ENCODE measurements at places on chromosomes 2 and 18.
A peak's percentile ranks its signal among the peaks of the same experiment; 100 is the strongest.

DNA sequence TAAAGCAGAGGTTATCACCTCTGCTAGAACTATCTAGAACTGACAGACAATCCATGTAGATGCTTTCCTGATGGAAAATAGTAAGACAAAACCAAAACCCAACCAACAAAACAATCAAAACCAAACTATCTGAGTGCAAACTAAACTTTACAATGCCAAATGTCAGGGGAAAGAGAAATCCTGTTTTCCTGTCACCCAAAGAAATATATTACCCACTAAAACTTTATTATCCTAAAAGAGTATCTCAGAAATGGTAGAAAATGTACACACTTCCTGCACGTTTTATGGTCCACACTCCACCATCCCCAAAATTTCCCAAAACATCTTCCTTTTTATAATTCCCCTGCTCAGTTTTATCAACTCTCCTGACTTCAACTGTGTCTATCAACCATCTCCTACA, 29.9 kb downstream of the SP3 start:
- no peak for DNase-seq

- DNase-seq: no peak
Measured at GRCh38 chr2:47945046-47945781, 38.9 kb upstream of the FBXO11 start.

GRCh38 chr2:34523958-34524514, 924.9 kb upstream of the FAM98A start:
- DNase-seq: no peak

GRCh38 chr2:27058210-27058609, 6.7 kb downstream of the AGBL5 start:
- no peak for DNase-seq

DNA sequence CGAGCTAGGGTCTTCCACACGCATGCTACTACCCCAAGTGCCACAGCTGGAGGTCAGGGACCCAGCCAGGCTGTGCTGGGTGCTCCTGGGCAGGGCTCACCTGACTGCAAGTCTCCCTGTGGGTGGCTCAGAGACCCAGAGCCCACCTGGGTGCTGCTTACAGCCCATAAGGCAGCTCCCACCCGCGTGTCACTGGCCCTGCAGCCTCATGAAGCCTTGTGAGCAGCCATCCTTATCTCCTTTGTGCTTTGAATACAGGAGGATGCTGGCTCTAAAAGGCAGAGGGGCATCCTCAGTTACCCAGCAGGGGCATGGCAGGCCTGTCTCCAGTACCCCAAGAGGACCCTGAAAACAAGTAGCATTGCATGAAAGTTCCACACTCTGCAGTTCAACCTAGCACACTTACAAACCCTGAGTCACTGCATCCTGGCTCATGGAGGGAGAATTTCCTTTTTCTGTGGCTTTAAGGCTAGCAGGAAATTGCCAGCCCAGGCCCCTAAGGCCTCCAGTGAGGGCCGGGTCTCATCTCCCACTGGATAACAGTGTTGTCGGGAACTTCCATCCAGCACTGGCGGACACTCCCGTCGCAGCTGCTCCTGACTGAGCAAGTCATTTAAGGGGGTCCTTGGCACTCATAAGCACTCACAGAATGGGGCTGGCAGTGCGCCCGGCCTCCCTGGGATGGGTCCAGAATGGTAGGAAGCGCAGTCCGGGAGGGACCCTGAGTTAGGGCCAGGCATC, 137.1 kb downstream of the RPIA start:
- DNase-seq: no peak

DNA sequence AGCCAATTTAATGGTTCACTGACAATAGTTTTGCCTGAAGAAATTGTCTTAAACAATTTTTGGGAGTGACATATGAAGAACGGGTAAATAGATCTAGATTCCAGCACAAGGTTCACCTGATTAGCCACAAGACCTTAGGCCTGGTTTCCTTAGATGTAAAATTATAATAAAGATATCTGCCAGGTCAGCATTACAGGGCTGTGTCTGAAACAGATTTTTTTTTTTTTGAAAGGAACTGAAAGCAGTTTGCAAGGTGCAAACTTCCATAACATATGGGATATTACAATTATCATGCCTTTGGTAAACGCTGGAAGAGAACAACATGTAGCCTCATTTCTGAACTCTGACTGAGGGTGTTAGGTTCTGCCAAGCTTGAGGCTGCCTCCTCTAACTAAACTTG, 599.4 kb downstream of the ERBB4 start:
- no peak for DNase-seq

- no peak for DNase-seq
Measured at GRCh38 chr2:119700866-119701265, 21.9 kb downstream of the TMEM177 start.

- DNase-seq: no peak
Measured at GRCh38 chr2:26561918-26562810, 79.0 kb downstream of the CIB4 start.

DNA sequence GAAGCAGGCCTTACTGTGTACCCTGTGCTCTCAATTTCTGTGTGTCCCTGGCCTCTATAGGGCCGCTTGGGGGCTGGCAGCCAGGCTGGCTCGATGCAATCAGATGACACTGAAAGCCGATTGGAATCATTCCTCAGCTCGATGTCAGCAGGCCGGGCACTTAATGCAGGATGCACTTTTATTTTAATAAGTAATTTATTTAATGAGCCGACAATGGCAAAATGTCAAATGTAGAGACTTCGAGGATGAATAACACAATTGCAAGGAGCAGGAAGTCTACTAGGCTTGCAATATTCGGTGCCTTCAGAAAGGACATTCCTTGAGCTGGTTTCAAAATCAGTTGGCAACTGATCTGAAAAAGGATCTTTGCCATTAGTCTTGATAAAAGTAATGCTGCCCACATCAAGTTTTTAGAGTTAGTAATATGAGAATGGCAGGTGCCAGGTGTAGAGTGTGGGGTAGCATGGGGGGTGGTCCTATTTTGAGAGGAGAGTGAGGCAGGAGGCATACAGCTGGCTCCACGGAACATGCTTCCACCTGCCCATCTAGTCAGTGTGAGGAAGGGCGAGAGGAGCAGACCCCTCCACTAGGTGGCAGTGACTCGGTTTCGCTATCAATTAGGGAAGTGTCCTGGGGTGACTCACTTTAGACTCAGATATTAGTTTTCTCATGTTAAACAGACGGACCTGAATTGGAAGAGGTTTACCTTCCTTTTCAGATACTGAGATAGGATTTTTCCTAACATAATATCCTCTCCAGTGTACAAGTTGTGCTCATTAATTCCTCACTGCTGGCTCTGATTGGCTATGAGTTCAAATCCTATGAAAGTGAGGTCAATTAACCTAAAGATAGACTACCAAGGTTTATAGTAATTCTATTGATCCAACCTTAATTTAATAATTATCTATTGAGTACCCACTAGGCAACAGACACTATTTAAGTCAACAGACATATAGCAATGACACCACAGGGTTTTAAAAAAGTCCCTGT, 80.9 kb downstream of the NABP1 start:
- DNase-seq: peak; percentile 28

DNA sequence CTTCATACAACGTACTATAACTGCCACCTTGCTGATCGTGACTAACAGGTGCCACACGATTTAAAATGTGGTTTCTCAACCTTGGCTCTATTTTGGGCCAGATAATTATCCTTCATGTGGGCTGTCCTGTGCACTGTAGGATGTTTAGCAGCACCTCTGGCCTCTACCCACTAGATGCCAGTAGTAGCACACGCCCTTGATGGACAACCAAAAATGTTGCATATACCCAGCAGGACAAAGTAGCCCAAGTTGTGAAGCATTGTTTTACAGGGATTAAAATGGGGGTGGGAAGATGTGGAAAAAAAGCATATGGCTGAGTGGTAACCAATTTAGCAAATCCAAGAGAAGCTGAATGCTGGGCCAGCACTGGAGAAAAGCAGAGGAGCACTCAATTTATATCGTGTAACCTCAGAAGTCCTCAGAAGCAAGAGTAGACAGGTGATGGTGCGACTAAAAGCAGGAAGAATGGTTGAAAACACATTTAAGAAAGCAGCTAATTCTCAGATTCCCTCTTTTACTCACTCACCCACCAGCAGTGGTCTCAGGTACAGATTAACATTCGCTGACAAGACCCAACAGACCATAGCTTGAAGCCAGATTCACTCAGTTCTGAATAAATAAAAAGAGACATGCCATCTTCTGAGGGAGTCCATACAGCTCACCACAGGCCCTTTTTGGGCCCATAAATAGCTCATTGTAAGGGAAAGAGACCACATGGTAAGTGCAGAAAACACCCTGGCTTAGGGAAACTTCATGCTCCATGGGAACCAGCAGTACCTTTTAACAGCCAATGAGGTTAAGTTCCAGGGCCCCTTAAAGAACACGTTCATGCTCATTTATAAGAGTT, 50.6 kb downstream of the RAPH1 start:
- DNase-seq: peak; percentile 33

GRCh38 chr2:74843899-74844298, 10.0 kb downstream of the HK2 start:
- no peak for DNase-seq

DNA sequence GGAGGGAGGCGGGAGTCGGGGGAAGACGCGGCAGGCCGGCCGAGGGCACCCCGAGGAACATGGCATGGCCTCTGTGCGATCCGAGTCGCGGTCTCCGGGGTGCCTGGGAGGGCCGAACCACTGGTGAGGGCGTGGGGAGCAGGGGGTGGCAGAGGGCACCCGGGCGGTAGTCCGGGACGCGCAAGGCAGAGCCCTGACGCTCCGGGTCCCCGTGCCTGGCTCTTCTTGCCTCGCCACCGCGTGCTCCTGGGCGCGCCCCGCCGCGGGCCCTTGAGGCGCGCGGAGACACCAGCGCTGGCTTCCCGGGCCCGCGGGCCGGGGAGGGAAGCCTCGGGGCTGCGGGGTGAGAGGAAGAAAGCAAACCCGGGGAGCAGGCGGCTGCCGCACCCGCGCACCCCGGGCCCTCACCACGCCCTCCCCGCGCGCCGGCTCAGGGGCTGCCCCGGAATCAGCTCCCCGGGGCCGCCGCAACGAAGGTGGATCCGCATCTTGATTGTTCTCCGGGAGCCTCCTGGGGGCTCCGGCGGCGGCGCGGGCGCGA, 4.3 kb downstream of the SOX11 start:
- no peak for DNase-seq

DNA sequence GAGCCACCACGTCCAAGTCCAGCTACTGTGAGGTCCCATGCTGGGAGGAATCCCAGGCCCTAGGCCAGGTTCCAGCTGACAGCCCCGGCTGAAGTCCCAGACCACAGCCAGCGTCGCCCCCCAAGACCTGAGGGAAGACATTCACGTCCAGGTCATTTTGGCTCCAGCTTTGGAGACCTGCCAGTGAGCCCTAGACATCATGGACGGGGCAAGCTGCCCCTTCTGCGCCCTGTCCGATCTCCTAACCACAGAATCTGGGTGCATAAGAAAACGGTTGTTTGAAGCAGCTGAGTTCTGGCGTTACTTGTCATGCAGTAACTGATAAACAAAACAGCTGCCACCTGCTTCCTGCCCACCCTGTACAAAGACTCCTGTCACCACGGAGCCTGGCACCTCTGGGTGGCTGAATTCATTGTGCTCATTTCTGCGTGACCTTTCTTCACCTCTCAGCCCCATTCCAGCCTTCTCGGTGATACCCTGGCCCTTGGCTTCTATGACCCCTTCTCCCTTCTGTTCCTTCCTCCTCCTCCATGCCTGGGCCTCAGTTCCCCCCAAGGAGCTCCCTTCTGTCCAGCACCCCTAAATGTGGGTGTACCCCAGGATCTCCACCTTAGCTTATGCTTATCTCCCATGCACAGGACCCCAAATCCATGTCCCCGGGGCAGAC, 72.6 kb upstream of the SMAD7 start:
- no peak for DNase-seq

DNA sequence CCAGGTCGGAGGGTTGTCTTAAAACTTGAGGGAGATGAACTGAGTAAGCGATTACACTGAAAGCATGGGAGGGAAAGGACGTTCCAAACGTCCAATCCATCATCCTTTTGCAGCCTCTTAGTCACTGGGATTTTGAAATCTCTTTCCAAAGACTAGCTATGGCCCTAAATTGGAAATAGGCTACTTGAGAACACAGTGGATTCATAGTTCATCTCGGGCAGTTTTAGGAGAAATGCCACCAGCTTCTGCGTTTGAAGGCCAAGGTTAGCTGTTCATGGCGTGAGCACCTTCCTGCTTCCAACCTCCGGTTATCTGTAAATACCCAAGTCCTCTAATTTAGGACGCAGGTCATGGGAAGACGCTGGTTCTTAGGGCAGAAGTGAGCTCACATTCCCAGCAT, 821 bp upstream of the EML6 start:
- no peak for DNase-seq

- no peak for DNase-seq
Measured at GRCh38 chr2:233676046-233676445, 4.3 kb downstream of the UGT1A9 start.

GRCh38 chr18:32669549-32670165, 103.2 kb downstream of the KLHL14 start:
- no peak for DNase-seq

DNA sequence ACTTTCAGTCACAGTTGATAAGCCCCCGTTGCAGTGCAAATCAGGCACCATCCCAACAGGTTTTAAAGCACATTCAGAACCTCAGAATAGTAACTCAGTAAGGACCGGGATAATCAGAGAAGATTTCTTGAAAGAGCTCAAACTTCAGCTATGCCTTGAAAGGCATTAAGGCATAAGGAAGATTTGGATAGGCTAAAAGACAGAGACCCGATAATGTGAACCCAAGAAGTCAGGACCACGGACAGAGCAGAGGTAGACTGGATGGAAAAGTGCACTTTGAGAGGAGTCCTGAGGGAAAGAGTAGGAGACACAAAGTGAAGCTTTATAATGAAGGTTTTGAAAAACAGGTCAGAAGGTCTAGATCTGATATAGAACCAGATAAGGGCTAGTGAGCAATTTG, 36.9 kb upstream of the KLF7 start:
- DNase-seq: no peak

DNA sequence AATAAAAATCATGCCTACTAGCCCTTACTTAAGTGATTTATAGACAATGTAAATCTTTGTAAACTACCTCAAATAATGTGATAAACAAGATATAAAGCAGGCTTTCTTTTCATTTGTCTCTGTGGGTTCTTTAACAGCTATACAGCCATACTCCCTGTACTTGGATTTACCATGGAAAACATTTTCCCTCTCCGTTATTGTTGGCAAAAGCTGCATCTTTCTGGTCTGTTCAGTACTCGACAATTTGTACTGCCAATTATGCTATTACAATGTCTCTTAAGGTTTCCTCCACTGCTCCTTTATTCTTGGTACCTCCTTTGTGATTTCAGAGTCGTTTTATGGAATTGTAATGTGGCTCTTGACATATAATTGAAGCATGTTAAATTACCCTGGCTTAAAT, 426.3 kb upstream of the PKDCC start:
- DNase-seq: no peak

- DNase-seq: no peak
Measured at GRCh38 chr2:107285621-107286299, 399.8 kb upstream of the ST6GAL2 start.
